Vagina (tissue), 2 donors: ENCODE measurements at places on chromosomes 5 and 9.

- H3K4me1 ChIP-seq: peaks cover 13% of the 10 kb centered on the region
- H3K4me3 ChIP-seq: no peak overlapping the region
- no peaks in the 10 kb centered on the region for H3K27me3 ChIP-seq
- no peaks in the 10 kb centered on the region for H3K36me3 ChIP-seq
- H3K27ac ChIP-seq: peak overlapping the region; percentile 56
Measured at GRCh38 chr5:88829054-88829453, 53.9 kb downstream of the MEF2C start.

- no peak overlapping the region for H3K4me3 ChIP-seq
- H3K36me3 ChIP-seq: no peaks in the 10 kb centered on the region
- no peaks in the 10 kb centered on the region for H3K27me3 ChIP-seq
- no peak for DNase-seq
- no peak overlapping the region for H3K27ac ChIP-seq
- H3K4me1 ChIP-seq: no peaks in the 10 kb centered on the region
Measured at GRCh38 chr5:104062621-104063377, 500.2 kb upstream of the NUDT12 start.

- no peaks in the 10 kb centered on the region for H3K36me3 ChIP-seq
- no peaks in the 10 kb centered on the region for H3K4me1 ChIP-seq
- H3K27me3 ChIP-seq: no peaks in the 10 kb centered on the region
- H3K27ac ChIP-seq: no peak overlapping the region
- DNase-seq: no peak
Measured at GRCh38 chr5:166493612-166494011, 1797.8 kb upstream of the WWC1 start.

- no peaks in the 10 kb centered on the region for H3K4me1 ChIP-seq
- H3K36me3 ChIP-seq: no peaks in the 10 kb centered on the region
- no peaks in the 10 kb centered on the region for H3K27me3 ChIP-seq
Measured at GRCh38 chr9:85703398-85703797, 38.4 kb downstream of the AGTPBP1 start.

- no peaks in the 10 kb centered on the region for H3K4me1 ChIP-seq
- H3K4me3 ChIP-seq: no peak overlapping the region
- H3K36me3 ChIP-seq: no peaks in the 10 kb centered on the region
- H3K27ac ChIP-seq: no peak overlapping the region
Measured at GRCh38 chr9:132638240-132638639, 31.5 kb downstream of the DDX31 start.

GRCh38 chr9:33186457-33187168 lies 19.5 kb upstream of the B4GALT1 start:
- no peaks in the 10 kb centered on the region for H3K27me3 ChIP-seq
- no peak overlapping the region for H3K4me3 ChIP-seq
- H3K27ac ChIP-seq: peak overlapping the region; percentile 63
- peaks cover 58% of the 10 kb centered on the region for H3K4me1 ChIP-seq

DNA sequence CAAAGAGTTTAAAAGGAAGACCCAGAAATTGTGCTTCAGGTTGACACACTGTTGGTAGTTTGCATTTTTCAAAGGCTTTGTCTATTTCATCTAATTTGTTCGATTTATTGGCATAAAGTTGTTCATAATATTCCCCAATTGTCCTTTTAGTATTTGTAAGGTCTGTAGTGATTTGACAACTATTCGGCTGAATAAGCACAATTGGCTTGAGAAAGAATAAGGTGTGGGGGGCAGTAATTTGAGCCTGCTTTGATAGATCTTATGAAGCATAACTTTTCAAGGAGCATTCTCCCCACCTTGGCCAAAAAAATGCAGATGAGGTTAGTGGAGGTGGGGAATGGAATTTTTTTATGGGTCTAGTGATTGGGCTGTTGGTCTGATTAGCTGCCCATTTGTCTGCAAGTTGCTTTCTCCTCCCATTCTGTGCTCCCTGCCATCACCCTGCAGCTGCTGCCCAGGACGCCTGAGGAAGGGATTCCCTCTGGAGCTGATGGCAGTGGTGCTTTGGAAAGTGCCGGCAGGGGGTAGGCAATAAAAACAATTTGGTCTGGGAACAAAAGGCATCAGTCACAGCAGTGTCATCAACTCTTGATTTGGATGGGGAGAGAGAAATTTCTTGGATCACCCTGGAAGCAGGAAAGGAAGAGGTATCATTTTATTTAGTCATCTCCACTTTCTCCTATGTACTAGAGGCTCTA lies 26.6 kb downstream of the WNT8A start:
- no peaks in the 10 kb centered on the region for H3K27me3 ChIP-seq
- no peaks in the 10 kb centered on the region for H3K36me3 ChIP-seq
- H3K4me3 ChIP-seq: no peak overlapping the region
- no peaks in the 10 kb centered on the region for H3K4me1 ChIP-seq
- no peak overlapping the region for H3K27ac ChIP-seq

DNA sequence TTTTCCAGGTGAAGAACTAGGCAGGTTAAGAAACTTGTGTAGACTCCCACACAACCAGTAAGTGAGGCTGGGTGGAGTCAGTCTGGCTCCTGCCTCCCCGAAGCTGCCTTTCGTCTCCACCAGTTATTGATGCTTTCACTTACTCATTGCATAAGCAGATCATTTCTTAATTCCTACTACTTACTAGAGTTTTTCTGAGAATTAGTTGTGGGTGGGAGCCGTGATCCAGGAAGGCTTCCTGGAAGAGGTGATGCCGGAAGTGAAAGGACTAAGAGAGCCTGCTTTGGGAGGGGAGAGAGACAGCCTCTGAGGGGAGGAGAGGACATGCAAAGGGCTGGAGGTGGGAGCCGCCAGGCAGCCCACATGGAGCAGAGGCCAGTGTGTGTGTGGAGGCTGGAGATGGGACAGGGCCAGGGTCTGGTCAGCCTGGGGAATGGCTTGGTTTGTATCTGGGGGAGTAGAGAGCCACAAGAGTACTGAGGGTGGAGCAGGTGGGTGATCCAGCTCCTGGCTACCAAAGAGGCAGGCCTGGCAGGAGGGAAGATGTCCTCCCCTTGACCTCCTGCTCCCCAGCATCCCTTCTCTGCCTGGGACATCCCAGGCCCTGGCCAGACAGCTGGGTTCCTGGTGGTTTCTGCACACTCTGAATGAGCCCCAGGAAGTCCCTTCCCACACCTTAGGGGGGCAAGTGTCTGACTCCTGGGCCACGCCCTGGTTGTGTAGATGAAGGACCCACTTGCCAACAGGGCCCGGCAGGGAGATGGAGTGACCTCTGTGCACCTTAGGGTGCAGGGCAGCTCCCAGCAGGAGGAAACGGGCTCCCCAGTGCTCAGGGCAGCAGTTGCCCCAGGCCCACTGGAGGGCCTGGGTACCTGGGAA lies 12.2 kb upstream of the CARD19 start:
- DNase-seq: peak; percentile 64
- no peak overlapping the region for H3K27ac ChIP-seq
- H3K36me3 ChIP-seq: no peaks in the 10 kb centered on the region

DNA sequence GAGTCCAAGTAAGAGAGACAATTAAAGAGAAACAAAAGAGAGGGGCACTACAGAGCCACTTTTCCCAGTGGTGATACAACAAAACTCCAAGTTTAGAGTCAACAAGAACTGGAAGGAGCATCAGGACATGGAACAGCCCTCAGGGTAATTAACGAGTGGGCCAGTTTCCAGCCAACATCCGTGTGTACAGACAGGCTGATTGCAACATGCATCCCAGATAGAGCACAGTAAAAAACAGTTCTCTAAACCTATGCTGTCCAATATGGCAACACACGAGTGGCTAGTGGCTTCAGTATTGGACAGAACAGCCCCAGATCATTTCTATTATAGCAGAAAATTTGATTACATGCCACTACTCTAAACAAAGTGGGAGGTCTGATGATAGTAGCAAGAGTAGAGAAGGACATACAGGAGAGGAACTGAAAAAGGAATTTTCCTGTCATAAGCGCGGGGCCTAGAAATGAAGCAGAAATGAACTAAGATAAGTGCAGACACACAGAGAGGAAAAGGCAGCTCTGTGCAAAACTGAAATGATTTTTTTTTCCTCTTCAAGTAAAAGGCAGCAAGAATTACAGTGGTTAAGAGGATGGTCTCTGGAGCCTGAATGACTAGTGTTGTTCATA lies 175.6 kb upstream of the CCNG1 start:
- H3K27ac ChIP-seq: no peak overlapping the region
- H3K27me3 ChIP-seq: no peaks in the 10 kb centered on the region
- DNase-seq: no peak
- H3K36me3 ChIP-seq: no peaks in the 10 kb centered on the region
- H3K4me3 ChIP-seq: no peak overlapping the region
- H3K4me1 ChIP-seq: no peaks in the 10 kb centered on the region

DNA sequence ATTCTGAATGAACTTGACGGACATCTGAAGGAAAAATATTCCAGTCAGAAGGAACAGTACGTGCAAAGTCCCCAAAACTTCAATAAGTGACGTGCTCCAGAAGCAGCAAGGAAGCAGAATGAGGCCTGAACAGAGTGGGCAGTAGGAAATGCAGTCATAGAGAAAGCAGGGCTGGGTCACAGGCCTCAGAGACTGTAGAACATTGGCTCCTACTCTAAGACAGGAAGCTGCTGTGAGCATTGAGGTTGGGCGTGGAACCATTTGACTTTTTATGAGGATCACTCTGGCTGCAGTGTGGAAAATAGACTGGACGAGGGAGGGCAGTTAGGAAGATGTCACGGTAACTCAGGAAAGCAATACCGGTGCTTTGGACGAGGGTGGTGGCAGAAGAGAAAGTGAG lies 64.0 kb downstream of the DOCK8 start:
- no peak for DNase-seq
- H3K36me3 ChIP-seq: no peaks in the 10 kb centered on the region
- H3K27me3 ChIP-seq: no peaks in the 10 kb centered on the region
- no peak overlapping the region for H3K27ac ChIP-seq
- no peaks in the 10 kb centered on the region for H3K4me1 ChIP-seq
- no peak overlapping the region for H3K4me3 ChIP-seq

DNA sequence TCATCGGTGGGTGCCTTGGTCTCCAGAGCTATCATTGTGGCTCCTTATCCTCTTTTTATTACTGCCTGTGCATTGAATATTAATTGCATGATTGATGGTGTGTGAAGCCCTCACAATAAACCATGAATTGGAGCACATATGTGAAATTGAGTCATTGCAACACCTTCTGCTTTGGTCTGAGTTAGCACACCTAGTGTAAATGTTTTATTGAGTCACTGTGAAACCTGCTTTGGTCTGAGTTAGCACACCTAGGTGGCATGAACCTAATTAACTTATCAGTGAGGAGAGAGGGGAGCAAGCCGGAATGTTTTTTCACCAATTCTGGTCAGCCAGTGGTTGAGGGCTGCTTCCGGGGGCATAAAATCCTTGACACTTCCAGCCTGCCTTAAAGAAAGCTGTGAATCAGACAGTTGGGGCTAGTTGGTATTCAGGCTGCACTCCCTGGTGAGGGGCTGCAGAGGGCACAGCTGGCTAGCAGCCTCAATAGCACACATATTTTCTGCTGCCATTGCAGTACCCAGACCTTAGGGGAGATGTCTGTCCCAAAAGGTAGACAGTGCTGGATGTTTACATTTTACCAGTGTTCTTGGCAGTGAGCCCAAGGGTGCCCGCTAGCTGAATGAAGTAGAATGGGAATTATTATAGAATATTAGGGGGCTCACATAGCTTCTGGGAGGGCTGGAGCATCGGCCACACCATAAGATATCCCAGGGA lies 76.5 kb upstream of the GOLM1 start:
- no peaks in the 10 kb centered on the region for H3K27me3 ChIP-seq
- DNase-seq: no peak
- no peaks in the 10 kb centered on the region for H3K36me3 ChIP-seq
- no peak overlapping the region for H3K27ac ChIP-seq
- no peaks in the 10 kb centered on the region for H3K4me1 ChIP-seq
- no peak overlapping the region for H3K4me3 ChIP-seq

GRCh38 chr5:126837242-126837641 lies 60.3 kb downstream of the LMNB1 start:
- no peaks in the 10 kb centered on the region for H3K27me3 ChIP-seq
- no peak for DNase-seq
- H3K36me3 ChIP-seq: no peaks in the 10 kb centered on the region
- H3K4me1 ChIP-seq: no peaks in the 10 kb centered on the region
- no peak overlapping the region for H3K4me3 ChIP-seq

GRCh38 chr5:9173281-9174048 lies 372.4 kb downstream of the SEMA5A start:
- no peaks in the 10 kb centered on the region for H3K36me3 ChIP-seq
- no peak overlapping the region for H3K27ac ChIP-seq
- H3K27me3 ChIP-seq: no peaks in the 10 kb centered on the region
- no peak for DNase-seq
- H3K4me3 ChIP-seq: no peak overlapping the region

DNA sequence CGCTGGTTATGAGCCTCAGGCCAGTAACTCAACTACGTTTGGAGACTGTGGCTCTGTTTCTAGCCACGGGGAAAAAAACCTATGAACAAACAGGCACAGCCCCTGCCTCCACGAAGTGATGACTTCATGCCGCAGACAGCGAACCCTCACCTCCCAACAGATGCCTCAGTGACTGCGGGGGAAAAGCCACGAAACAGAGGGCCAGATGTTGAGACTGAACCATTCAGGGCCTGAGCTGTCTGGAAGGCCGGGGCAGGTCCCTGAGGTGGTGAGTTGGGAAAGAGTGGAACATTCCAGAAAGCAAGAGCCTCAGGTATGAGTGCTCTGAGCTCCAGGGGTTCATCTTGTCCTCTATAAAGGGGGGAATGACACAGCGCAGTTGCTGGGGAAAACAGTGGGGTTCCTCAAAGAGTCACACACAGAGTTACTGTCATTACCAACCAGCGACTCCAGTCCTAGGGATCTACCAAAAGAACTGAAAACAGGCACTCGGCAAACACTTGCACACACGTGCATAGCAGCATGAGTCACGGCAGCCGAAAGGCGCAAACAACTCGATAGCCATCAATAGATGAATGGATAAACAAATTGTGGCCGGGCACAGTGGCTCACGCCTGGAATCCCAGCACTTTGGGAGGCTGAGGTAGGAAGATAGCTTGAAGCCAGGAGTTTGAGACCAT lies 15.3 kb downstream of the PLPP7 start:
- H3K27ac ChIP-seq: no peak overlapping the region
- no peaks in the 10 kb centered on the region for H3K36me3 ChIP-seq
- DNase-seq: no peak
- no peaks in the 10 kb centered on the region for H3K4me1 ChIP-seq

DNA sequence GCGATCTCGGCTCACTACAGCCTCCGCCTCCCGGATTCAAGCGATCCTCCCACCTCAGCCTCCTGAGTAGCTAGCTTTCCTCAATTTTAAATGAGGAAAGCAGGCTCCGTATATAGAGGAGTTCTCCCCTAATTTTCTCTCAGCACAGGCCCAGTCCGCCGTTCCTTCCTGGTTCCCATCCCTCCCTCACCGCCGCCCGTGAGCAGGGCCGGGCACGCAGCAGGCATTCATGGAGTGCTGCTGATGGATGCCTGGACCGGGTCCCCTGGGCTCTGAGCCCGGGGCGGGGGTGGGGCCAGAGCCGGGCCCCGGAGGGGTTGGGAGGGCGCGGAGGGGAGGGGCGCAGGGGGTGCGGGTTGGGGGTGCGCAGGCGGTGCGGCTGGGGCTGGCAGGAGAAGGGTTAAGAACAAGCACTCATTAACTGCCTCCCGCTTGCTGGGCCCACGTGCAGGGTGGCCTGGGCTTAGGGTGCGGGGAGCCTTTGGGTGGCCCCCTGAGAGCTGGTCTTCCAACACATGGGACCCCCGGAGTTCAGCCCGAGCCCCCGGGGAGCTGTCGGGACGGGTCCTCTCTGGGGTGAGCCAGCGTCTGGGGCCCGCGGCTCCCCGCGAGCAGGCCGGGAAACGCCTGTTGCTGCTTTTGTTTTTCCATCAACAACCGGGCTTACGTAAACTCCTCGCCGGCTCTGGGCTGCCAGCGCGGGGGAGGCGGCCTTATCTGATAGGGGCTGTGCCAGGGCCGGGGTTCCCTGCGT lies 33.7 kb downstream of the LHX2 start:
- no peaks in the 10 kb centered on the region for H3K27me3 ChIP-seq
- H3K27ac ChIP-seq: peak overlapping the region; percentile 5
- H3K4me3 ChIP-seq: peak overlapping the region; percentile 45

- H3K36me3 ChIP-seq: no peaks in the 10 kb centered on the region
- no peak for DNase-seq
- H3K4me1 ChIP-seq: peaks cover 6% of the 10 kb centered on the region
- no peaks in the 10 kb centered on the region for H3K27me3 ChIP-seq
- no peak overlapping the region for H3K4me3 ChIP-seq
Measured at GRCh38 chr9:134869554-134870300, 10.9 kb upstream of the FCN2 start.
